Activated CD4-positive, alpha-beta T cell treated with anti-CD3 and anti-CD28 coated beads for 1 hour (primary cell): ENCODE measurements at places on chromosomes 6 and 20.

DNA sequence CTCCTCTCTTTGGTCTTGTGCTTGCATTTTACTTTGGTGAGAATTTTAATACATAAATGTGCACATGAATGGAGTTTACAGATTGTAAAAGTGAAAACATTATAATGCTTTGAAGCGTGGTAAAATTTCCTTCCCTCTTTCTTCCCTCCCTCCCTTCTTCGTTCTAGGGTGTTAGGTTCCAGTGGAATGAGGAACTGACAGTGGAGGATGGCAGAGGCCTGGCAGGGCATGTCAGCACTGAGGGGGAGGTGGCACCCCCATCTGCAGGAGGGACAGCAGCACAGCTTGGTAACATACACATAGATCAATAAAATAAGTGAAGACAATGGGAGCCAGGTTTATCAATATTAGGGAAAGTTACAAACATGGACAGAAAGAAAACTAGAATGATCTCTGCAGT lies 47.5 kb downstream of the RNASET2 start:
- DNase-seq, result no peak

GRCh38 chr6:159973406-159973805 lies 4.5 kb downstream of the IGF2R start:
- no peak for DNase-seq

GRCh38 chr20:51720854-51721253 lies 47.3 kb downstream of the ATP9A start:
- no peak for DNase-seq

DNA sequence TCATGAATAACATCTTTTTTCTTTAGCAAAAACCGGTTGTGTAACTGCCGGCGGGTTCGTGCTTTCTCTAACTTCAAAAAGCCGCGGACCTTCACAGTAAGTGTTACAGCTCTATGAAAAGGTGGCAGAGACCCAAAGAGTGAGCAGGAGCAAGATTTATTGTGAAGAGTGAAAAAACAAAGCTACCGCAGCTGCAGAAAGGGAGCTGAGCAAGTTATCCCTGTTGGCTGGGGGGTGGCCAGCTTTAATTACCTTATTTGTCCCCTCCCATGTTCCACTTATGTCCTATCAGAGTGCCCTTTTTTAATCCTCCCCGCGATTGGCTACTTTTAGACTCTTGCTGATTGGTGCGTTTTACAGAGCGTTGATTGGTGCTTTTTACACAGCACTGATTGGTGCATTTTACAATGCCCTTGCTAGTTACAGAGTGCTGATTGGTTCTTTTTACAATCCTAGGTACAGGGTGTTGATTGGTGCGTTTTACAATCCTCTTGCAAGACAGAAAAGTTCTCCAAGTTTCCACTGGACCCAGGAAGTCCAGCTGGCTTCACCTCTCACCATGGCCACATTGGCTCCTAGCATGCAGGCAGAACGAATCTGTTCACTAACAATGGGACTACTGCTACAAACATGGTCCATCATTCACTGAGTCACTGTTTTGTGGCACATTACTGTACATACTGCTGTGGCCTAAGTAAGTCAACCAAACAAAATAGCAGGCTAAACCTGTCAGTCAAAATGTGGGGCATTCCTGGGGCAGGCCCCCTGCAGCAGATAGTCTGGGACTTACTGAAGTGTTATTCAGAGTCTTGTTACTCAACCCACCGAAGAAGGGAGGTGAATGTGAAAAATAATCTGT lies 52.8 kb downstream of the MYLIP start:
- no peak for DNase-seq

DNA sequence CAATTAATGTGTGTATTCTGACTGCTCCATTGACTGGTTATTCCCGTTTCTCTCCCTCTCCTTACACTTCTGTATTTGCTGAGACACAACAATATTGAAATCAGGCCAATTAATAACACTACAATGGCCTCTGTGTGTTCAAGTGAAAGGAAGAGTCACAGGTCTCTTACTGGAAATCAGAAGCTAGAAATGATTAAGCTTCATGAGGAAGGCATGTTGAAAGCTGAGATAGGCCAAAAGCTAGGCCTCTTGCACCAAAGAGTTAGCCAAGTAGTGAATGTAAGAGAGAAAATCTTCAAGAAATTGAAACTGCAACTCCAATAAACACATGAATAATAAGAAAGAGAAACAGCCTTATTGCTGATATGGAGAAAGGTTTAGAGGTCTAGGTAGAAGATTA lies 489.5 kb upstream of the CITED2 start:
- DNase-seq, result no peak

- DNase-seq, result no peak
Observed at GRCh38 chr6:158911746-158912480, 88.1 kb downstream of the RSPH3 start.

DNA sequence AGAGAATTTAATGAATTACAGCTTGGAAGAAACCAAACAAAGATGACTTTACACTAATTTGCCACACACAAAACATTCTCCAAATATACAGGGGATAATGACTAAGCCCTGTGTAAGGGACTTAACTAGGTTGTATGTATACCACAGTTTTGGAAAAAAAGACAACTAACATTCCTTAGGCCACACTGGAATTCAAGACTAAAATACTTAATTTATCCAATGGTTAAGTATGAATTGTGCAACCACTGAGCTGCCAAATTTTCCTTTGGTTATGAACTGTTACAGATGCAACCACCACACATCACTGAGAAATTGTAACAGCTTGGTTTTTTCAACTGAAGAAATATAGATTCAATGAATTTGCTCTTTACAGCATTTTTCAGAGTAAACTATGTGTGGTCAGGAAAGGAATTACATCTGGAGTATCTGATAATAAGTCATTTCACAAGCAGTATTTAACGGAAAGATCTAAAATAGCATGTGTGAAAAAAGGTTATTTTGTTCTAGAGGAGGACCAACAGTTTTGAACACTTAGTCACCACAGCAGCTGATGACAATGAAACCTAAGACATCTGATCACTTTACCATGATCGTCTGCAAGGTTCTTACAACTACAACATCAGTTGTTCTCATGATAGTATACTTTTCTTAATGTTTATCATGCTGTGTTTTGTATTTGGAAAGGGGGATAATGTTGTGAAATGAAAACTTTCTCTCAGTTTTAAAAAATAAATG lies 318.8 kb downstream of the BCKDHB start:
- no peak for DNase-seq

DNA sequence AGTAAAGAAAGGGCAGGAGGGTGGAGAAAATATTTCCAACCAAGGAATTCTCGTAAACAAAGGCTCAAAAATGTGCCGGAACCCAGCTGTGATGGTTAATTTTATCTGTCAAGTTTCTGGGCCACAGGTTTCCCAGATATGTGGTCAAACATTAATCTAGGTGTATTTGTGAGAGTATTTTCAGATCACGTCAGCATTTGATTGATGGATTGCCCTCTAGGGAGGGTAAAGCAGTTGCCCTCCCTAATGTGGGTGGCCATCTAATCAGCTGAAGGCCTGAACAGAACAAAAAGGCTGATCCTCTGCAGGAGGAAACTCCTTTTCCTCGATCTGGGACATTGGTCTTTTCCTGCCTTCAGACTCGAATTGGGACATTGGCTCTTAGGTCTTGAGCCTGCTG lies 298.7 kb upstream of the TCF21 start:
- DNase-seq, result no peak

DNA sequence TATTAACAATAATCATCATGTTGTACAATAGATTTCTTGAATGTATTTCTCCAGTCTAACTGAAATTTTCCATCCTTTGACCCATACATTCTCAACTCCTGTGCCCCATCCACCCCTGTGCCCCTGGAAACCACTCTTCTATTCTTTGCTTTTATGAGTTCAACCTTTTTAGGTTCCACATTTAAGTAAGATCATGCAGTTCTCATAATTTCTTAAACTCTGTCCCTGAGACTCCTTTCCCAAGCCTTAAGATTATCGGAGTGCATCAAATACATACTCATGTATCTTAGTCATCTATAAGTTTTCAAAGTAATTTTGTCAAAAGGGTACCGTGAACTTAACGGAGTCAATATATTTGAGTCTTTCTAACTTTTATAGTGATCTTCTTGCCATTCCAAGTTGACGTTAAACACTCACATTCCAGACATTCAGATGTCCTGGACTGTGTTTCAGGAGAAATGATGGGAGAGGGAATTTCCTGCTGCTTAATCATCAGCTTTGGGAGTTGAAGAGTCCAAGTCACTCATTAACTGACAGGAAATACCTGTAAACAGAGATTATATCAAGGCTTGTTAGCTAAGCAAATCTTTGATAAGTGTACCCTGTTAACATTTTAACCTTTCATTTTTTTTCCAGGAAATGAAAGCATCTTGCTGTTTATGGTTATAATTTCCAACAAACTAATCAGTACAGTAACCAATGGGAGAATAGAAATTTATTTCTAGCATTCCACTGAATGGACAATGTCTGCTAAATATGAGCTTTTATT lies 73.3 kb downstream of the ADGRG6 start:
- DNase-seq, result no peak

GRCh38 chr6:72968704-72969103 lies 256.6 kb downstream of the KHDC1L start:
- no peak for DNase-seq

DNA sequence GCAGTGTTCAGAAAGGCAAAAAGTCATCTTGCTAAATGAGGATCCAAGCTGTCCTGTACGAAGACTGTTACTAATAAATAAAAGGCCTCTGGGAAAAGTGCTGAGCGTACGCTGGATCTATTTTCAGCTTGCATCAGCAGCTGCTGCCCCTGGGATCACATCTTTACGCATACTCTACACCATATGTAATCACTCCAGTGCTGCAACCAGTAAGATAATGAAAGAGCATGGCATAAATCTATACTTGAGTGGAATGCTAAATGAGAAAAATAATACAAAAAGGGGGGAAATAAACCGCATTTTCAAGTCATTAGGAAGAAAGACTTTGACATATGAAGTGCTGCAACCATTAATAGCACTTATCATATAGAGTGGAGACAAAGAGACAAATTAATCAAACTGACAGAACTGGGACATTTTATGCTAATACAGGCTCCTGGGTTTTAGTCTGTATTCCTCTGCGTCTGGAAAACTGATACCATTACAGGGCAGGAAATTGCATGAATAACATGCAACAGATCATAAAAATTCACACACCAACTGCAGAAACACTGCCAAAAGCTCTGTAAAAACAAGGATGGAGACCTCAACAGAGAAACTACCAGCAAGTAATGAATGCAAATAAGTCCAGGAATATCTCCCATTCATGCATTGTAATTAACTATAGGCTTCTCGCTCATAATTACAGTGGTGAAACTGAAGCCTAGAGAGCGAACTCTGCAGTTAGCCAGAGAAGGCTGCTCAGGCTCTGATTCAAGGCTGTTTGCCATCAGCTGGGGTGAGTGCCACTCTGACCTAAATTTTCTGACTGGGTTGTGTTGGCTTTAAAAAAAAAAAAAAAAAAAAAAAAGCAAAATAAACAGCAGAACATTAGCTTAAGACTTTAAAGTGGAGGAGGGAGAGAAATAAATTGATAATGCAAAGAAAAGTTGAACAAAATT lies 83.8 kb downstream of the GJA10 start:
- DNase-seq, result no peak
